ENCODE measurements at places on chromosomes 2 and 18.

DNA sequence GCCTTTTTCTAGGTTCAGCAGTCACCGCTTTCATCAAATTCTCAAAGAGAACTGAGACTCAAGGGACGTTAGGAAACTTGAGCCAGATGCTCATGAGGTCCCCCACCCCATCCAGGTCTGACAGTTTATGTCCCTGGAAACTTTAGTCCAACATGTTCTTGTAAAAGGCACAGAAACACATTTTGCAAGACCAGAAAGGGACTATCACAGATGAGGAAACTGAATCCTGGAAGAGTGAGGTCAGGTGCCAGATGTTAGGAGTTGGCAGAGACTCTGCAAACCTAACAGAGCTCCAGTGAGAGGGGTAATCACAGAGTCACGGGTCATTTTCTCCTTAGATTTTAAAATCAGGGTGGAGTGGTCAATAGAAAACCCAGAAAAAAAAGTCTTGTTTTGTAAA lies 76.6 kb downstream of the RDH14 start:
- no peak for DNase-seq

DNA sequence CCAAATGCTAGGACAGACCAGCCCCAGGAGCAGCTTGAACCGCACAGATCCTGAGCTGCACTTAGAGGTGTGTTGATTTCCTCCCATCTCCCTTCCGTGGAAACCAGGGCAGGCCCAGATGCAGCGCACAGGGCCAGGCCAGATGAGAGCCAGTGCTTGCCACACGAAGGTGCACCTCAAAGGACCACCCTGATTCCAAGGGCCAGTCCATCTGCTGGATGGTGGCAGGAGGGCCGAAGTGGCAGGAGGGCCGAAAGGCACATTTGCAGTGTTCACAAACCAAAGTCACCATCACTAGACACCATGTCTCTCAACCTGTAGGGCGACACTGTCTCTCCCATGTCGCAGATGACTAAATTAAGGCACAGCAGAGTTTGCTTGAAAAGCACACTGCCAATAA lies 370.7 kb upstream of the MYT1L start:
- DNase-seq, result no peak

DNA sequence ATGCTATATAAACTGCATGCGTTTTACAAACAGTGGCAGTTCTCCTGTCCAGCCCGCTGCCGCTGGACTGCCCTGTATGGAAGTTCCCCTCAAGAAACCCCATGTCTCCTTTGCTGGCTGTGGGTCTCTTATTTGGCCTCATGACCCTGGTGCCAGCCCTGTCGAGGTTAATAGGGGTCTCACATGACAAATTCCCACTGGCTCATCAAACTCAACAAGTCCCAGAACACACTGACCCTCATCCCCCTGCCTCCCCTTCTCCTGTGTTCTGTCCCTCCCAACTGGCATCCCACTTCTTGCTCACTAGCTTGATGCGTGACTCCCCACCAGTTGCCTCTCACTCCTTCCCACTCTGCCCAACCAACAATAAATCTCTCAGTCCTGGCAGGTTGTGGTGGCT lies 137.6 kb upstream of the HS6ST1 start:
- DNase-seq, result peak; percentile 32

DNA sequence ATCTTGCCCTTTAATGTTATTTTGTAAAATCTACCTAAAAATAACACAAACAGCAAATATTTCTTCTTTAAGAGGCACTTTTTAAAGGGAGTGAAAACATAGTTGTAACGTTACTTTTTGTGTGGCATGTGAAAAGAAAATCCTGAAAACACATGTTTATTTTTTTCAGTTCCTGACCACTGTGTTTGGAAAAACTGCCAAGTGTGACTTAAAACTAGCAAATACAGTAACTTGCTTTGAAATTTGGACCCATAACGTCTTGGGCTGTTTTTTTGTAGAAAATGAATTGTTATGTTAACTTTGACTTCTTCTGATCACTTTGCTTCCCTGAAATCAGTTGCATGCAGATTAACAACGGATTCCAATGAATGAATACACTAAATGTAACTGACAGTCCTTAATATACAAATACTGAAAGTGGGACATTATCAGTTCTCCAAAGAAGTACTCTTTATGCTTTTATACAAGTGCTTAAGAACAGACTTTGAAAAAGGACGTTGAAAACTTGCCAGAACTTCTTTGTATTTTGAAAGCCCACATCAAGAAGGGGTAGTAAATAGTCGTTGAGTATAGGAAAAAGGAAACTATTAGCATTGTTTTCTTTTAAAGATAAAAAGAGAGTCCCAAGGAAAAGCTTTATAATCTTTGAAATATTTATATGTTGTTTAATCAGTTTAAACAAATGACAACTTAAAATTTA lies 96.1 kb upstream of the ZEB2 start:
- no peak for DNase-seq

DNA sequence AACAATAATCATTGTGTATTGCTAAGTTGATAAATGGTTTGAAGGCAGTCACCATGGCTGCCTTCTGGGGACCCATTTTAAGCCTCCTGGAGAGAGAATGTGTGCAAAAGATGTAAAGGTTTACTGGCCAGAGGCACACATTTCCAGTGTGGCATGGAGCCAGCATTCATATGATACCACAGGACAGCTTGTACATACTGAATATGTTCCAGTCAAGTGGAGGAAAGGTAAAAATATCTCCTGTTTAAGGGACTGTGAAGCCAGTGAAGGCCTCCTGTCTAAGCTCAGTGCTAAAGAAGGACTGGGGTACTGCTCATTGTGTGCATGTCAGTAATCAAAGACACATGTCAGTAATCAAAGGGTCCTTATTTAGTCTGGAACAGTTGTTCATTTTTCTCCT lies 119.2 kb downstream of the BABAM2 start:
- DNase-seq, result no peak

- no peak for DNase-seq
Measured at GRCh38 chr2:207236156-207236935, 70.6 kb upstream of the KLF7 start.

DNA sequence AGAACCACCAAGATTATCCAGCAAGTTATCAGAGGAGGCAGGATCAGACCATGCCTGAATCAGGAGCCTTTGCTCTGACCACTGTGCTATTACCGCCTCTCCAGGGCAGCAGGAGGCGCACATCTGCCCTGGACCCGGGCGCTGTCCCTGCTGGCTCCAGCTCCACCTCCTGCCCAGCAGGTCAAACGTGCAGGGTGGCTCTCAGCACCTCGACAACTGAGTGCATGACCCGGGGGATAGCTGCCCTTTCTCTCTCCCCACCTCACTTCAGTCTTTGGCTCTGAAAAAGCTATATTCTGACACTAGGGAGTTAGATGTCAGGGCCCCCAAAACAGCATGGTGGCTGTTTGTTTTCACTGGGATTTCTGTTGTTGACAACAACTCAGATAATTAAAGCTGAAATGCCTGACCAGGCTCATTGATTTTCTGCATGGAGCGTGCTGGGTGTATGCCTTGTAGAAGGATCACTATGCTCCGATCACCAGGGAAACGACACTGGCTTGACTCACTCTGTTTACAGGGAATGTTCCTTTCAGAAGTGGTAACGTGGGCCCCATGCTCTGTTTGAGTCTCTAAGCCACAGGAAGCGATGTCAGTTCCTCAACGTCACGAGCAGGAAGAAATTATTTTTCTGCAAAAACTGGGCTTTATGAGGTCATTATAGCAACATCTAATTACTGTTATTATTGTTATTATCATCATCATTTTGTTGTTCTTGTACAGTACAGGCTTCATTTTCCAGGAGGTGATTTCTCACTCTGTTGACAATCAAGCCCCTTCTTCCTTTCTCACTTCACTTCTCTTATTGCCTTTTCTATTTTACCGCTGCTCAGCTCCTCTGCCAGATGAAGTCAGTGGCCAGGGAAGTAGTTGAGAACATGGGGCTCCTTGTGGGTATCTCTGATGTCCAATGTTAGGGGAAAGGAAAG lies 125.6 kb downstream of the PLB1 start:
- DNase-seq, result peak; percentile 64

GRCh38 chr2:234620018-234620417 lies 123.1 kb upstream of the ARL4C start:
- no peak for DNase-seq

- no peak for DNase-seq
Measured at GRCh38 chr2:86135653-86136052, 29.6 kb downstream of the PTCD3 start.

- no peak for DNase-seq
Measured at GRCh38 chr18:58005011-58005410, 39.0 kb upstream of the NEDD4L start.

GRCh38 chr2:226336283-226336682 lies 463.3 kb downstream of the IRS1 start:
- no peak for DNase-seq

DNA sequence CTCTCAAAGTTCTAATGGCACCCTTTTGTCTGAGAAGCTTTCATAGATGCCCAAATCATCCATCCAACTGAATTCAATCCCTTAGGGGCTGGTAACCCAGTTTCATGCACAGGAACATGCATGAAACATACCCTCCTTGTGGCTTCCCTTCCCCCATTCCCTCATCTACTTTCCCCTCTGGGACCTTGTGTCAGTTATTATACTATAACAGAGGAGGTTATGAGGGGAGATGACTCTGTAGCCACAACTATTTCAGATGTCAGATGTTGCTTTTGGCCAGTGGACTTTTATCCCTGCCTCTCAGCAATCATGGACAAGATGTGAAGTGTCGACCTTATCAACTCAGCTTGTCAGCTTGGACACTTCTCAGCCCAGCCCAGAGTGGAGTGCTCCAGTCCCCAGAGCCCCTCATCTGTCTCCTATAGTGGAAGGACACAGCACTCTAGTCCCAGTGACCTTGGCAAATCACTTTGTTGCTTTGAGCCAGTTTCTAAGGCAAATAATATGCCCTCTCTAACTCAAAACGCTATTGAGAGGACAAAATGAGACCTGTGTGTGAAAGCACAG lies 8.4 kb downstream of the DHRS9 start:
- no peak for DNase-seq

DNA sequence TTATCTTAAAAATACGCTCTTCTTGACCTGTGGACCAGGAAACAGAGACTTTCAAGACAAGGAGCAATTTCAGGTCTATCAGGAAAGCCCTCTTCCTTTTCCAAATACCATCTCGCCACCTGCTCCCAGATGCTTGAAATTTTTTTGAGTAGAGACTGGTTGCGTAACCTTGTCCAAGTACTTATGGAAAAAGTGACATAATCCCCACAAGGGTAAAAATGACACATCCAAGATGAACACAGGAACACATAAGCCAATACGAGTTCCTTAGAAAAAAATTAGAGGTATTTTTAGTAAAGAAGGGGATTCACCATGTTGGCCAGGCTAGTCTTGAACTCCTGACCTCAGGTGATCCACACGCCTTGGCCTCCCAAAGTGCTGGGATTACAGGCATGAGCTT lies 1.8 kb downstream of the SERPINB13 start:
- DNase-seq, result no peak

GRCh38 chr2:49753344-49753985 lies 599.1 kb upstream of the FSHR start:
- no peak for DNase-seq

- DNase-seq, result no peak
Measured at GRCh38 chr2:235270291-235270690, 223.6 kb upstream of the AGAP1 start.

- DNase-seq, result no peak
Measured at GRCh38 chr18:63085611-63086010, 234.0 kb downstream of the BCL2 start.

- no peak for DNase-seq
Measured at GRCh38 chr2:119721904-119722303, 37.8 kb upstream of the PTPN4 start.

GRCh38 chr18:46422552-46423055 lies 234.4 kb downstream of the LOXHD1 start:
- DNase-seq, result no peak

DNA sequence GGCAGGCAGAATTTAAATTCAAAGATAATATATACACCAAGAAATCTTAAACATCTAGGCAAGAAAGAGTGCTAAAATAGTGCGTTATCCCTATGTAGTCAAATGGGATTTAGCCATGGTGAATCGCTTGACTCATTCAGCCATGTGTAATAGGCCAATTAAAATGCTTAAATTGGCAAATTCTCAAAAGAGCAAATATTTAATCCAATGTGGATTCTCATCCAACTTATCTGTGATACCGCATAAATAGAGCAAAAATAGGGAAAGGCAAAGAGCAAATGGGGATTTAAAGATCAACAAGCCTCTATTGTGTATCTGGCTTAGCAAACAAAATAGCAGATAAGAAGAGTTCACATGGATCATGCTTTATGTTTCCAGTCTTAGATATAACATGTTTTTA lies 123.2 kb upstream of the RPRM start:
- DNase-seq, result no peak

DNA sequence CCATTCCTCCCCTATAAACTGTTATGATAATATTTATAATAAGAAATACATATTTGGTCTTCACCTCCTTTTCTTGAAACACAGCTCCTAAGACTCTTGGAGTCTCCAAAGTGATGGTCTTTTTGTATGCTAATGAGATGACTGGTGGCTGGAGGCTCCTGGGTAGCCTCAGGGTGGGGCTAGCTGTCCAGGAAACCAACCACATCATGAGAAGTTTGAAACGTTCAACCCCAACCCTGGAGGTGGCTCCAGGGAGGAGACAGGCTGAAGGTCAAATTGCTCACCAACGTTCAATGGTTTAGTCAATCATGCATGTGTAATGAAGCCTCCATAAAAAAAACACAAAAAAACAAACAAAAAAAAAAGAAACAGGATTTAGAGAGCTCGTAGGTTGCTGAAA lies 298.7 kb upstream of the MGAT5 start:
- DNase-seq, result no peak

DNA sequence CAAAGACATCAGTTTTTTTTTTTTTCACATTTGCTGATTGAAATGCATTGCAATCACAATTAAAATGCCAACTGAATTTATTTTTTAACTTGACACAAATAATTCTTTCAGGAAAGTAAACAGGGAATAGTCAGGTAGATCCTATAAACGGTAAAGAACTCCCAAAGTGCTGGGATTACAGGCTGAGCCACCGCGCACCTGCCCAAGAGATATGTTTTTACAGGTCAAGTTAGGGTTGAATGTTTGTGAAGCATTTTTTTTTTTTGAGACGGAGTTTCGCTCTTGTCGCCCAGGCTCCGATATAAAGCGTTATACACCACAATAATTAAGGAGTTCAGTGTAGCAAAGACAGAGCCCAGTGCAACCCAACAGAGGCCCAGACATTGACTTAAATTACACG lies 15.1 kb downstream of the ITM2C start:
- no peak for DNase-seq

- no peak for DNase-seq
Measured at GRCh38 chr2:11224887-11225286, 69.6 kb downstream of the SLC66A3 start.

- no peak for DNase-seq
Measured at GRCh38 chr18:71727909-71728308, 816.2 kb downstream of the CBLN2 start.

- no peak for DNase-seq
Measured at GRCh38 chr2:100785626-100786296, 34.2 kb upstream of the NPAS2 start.
